ENCODE measurements at places on chromosomes 3 and 15.

GRCh38 chr3:29559741-29560465, 279.0 kb downstream of the RBMS3 start:
- peak; percentile 64 for DNase-seq

DNA sequence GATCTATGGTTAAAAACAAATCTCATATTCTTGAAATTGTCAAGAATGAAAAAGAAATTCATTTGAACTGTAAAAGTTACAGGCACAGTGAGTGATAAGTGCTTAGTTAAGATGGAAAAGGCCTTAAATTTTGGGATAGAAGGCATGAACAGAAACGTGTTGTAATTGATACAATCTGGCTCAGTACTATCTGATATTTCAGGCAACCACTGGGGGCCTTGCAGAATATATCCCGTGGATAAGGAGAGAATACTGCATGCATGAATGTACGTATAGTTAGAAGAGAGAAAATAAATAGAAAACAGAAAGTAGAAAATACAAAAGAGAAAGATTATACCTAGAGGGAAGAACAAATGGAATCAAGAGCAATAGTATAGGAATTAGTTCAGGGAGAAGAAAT, 741.4 kb upstream of the CCDC54 start:
- peak; percentile 20 for DNase-seq

GRCh38 chr3:170358042-170359010, 811 bp downstream of the SKIL start:
- peak; percentile 69 for DNase-seq

DNA sequence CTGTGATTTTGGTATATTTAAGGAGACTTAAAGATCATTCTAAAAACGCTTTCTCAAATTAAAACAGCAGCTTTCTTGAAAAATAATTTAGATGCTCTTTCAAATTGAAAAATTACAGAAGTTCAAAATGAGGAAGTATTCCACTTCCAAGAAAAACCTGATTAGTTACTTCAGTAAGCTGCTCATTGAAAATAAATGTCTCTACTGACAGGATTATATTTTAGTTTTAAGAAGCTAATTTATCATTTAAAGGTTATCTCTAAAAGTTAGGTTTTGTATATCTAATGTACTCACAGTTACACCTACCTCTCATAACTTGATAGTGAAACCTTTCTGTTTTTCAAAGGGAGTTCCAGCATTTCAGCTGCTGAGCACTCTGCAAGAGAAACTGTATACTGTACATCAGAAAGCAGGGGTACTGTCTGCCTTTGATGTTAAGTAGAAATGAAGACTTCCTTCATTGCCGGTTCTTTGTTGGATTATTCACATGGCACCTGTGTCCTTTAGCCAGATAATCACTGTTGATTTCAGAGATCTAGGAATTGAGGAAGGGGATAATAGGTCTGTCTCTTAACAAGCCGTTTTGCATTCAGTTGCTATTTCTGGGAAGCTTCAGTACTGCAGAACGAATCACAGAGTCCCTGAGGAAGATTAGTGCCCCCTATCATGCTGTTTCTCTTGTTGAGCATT, 161.6 kb downstream of the TCF12 start:
- no peak for DNase-seq

DNA sequence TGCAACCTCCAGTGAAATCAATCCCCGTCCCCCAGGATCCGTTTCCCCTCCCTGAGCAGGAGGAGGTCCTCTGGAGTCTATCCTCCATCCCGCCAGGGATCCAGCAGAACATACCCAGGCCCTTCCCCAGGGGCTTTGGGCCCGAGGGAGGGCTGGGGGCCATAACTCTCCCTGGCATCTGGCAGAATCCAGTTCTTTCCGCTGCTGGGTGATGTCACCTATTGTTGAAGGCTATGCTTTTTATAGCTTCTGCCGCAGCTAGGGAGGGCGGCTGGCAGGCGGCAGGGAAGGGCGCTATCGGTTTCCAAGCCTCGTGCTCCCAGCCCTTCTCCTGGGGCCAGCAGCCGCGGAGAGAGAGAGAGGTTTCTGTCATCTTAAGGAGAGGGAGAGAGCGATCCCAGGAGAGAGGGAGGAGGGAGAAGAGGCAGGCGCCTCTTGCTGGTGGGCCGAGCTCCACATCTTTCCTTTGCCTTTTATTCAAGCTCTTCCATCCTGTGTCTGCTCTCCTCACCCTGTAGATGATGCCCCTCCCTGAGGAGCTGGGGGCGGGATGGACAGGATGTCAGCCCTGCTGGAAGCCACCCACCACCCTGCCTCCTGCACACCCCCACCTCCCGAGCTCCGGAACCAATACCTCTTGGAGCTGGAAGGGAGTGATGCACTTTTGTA, 120.1 kb downstream of the ANP32A start:
- DNase-seq: peak; percentile 59

GRCh38 chr15:89377842-89378295, 43.2 kb upstream of the POLG start:
- no peak for DNase-seq

DNA sequence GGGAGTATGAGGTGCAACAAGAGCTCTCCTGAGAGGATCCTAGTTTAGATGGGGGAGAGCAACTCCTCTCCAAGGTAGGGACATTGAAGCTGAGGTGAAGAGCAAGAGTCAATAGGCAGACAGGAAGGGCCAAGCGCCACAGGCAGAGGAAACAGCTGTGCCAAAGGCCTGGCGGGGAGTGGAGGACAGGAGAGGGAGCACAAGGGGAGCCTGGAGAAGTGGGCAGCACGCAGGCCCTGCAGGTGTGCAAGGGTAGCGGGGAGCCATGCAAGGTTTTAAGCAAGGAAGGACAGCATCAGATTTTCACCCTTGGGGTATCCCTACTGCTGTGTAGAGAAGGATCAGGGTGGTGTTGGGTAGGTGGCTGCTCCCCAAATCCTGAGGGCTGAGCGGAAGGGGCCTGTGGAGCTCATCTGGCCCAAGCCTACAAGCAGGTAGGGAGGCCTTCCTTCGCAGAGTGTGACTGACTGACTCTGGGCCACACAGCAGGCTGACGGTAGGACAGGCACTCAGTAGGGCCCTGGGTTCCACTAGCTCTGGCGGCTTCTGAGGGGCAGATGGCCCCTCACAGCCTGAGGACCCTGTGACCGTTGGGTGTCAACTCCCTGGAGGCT, 13.3 kb downstream of the CHST13 start:
- DNase-seq: no peak

- no peak for DNase-seq
Measured at GRCh38 chr3:94811836-94812235, 749.0 kb downstream of the NSUN3 start.

- peak; percentile 99 for DNase-seq
Measured at GRCh38 chr3:150371741-150372254, 36.3 kb upstream of the TSC22D2 start.

- DNase-seq: no peak
Measured at GRCh38 chr15:45449916-45450867, 71.8 kb upstream of the GATM start.

- DNase-seq: peak; percentile 79
Measured at GRCh38 chr15:49247556-49248110, 77.6 kb downstream of the GALK2 start.

Measured in AG10803 (cell line).